Putamen (tissue), 1 donor: ENCODE measurements at places on chromosomes 11 and 22.
A peak's percentile ranks its signal among the peaks of the same experiment; 100 is the strongest.

GRCh38 chr11:106322106-106322505 is 244.6 kb downstream of the AASDHPPT start:
- no peak for DNase-seq

GRCh38 chr22:25235547-25236290 is 16.3 kb downstream of the CRYBB2 start:
- peak; percentile 15 for DNase-seq

- no peak for DNase-seq
These were observed 44.9 kb downstream of the DDX10 start for GRCh38 chr11:108709741-108710140.

DNA sequence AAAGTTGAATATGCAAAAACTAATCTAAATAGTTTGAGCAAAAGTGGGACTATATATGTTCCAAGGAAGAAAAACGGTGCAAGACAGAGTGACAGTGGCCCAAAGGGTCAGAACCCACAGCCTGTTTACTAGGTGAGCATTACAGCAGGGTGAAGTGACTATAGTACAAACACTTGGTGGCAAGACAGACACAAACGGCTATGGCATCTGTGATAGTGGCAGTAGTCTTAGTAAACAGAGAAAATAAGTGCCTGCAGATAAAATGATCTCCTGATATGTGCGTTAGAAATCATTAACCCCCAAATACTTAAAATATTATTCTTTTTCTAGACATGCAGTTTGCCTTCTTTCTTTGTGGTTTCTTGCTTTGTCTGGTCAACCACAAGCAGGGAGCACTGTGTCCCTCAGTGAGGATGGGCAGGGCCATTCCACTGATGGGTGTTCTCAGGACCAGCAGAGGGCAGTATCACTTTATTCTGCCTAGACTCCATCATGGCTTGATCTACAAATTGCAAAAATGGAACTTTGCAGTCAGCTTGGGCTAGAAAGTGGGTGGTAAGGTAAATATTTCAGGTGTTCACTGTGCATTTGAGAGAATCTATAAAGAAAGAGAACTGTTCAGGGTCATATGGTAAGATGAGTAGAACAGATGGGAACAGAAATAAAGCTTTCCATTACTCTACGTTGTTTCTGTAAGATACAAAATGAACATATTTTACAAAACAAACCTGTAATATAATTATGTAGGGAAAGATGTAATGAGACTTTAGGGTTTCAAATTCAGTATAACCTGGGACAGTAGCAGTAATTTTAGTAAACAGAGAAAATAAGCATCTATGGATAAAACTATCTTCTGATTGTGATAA is 198.2 kb downstream of the SWAP70 start:
- peak; percentile 22 for DNase-seq

DNA sequence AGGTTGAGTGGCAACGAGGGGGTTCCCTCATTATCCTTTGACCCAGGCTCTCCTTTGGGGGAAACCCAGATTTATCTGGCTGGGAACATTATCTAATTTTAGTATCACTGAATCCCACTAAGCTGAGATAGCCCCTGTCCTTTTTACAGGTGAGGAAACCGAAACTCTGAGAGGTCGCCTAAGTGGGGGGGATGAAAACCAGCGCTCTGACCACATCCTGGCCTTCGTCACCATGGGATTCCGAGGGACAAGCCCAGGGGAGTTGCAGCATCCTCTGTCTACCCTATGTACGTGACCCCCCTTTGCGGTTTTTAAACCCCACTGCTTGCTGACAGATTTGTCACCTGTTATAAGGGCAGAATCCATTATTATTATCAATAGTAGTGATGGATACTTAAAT is 61.0 kb downstream of the ISX start:
- DNase-seq: no peak

- DNase-seq: no peak
These were observed 123.4 kb downstream of the CYP2R1 start for GRCh38 chr11:14768526-14769188.

- no peak for DNase-seq
These were observed 247.5 kb downstream of the ST3GAL4 start for GRCh38 chr11:126602993-126603392.

DNA sequence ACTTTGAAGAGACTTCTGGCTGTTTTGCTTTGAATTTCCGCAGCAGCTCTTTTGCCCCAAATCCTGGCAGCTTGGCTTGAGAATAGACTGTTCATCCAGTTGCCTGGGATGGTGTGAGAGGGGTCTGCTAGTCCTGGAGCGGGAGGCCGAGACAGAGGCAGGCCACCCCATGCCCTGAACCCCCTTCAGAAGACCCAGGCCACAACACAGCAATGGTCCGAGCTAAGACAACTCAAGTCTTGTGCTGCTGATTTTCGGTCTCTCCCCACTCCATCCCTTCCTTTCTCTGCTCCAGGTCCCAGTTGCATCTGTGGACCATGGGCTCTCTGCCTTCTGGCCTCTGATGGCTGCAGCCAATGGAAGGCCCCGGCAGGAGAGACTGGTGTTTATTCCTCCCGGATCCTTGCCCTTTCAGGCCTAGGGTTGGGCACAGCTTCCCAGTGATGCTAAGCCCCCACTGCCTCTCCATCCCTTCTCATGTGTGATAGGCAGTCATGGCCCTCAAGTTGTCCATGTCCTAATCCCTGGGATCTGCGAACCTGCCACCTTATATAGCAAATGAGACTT is 31.9 kb upstream of the TP53I11 start:
- no peak for DNase-seq

DNA sequence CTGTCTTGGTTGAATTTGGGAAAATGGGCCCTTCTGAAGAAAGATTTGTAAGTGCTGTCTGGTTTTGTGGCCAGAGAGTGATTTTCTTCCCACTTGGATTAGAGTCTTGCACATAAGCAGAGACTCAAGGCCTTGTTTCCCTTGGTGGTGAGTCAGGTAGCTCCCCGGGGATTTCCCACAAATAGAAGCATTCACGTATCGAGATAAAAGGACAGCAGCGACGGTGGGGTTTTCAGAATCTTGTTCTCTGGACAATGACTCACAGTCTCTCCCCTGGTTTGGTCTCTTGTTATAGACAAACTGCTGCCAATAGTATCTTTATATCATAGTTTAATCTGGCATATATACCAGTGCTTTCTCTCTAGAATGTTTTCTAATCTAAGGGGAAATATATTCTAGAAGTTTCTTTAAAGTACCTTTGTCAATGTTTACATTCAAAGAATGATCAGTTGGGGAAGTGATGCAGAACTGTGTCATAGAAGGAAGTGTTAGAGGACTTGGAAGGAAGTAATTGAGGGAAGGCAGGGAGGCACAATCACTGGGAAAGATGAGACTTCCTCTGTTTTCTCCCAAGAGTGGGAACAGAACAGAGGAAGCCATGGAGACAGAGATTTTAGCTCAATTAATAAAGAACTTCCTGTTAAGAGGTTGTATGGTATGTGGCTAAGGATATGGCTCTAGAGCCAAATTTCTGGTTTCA is 18.1 kb downstream of the POLA2 start:
- DNase-seq: no peak

- no peak for DNase-seq
These were observed 142.2 kb downstream of the ST3GAL4 start for GRCh38 chr11:126497581-126498122.
